ENCODE measurements at places on chromosomes 6 and 20.

GRCh38 chr6:154686162-154686561 lies 47.1 kb upstream of the SCAF8 start:
- DNase-seq = no peak

DNA sequence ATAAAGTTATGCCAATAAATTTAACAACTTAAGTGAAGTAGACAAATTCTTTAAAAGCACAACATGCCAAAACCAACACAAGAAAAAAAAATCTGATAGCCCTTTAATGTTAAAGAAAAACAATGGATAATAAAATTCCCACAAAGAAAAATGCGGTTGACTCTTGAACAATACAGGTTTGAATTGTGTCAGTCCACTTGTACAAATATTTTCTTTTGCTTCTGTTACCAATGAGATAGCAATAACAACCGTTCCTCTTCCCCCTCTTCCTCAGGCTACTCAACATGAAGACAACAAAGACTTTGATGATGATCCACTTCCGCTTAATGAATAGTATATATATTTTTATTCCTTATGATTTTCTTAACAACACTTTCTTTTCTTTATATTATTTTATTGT lies 283.9 kb upstream of the MAN1A1 start:
- no peak for DNase-seq

- no peak for DNase-seq
These were observed 9.1 kb upstream of the FOXP4 start for GRCh38 chr6:41536795-41537758.

- DNase-seq = no peak
These were observed 150.2 kb upstream of the PLN start for GRCh38 chr6:118397671-118398465.

GRCh38 chr6:133704371-133704770 lies 184.5 kb upstream of the TCF21 start:
- no peak for DNase-seq

DNA sequence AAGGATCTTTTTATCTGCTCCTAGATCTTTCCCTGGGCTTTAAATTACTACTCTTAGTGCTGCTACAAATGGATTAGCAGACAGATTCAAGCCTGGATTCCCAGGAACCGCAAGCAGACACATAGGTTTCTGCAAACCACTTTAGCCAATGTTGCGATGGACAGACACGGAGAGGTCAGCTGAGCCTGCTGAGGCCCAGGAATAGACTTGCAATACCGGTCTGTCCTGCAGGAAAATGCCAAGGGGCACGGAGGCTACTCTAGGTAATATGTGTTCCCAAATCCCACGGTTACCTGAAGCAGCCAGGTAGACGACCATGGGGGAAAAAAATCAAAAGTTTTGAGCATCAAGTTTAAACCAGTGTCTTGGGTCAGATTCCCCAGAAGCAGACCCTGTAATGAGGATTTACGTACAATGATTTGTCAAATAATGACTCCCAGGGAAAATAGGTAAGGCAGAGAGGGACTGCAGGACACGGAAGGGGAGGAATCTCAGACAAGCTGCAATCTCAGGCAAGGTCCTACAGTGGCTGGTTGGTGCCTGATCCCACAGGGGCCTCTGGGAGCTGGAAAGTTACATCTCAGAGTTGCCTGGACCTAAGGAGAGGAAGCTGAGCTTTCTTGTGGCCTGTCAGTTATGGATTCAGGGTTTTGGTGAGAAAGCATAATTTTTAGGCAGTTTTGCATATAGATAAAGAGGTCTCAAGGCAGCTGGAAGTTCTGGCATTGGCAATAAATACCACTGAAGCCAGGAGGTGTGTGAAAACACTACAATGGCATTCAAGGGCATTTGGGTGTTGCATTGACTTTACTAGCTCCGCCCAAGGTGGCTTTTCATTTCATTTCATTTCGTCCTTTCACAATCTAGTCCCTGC lies 12.5 kb downstream of the OTOR start:
- DNase-seq = no peak

GRCh38 chr20:35300469-35301262 lies 8.4 kb upstream of the FAM83C start:
- DNase-seq = no peak

DNA sequence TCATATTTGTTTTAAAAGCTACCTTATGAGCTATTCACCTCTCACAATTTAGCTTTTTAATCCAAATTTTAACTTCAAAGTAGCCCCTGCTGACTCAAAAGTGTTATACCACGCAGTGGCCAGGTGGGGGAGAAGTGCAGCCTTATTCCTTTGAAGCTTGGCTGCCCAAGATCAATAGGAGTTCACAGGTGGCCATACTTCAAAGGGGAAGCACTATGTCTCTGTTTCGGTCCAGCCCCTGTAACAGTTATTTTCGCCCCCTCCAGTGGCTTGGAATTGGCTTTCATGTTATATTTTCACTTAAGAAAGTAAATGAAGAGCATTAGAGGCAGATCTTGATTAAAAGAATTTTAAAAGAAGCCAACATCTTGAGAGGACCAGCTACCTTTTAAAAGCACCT lies 608.4 kb downstream of the EPHA7 start:
- DNase-seq = no peak

DNA sequence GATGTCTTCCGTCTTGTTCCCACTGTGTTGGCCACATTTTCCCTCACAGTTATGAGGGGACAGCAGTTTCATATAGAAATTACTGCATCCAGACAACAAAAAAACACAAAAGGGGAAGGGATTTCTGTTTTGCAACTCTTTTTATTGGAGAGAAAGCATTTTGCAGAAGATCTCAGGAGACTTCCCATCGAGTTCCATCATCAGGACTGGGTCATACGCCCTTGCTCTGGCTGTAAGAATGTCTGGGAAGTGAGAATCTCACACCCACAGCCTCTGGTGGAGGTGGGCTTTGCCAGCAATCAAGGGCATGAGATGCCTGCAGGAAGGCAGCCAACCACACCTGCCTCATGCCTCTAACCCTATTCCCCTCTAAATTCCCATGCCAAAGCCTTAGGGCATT lies 5.8 kb upstream of the IGF2R start:
- no peak for DNase-seq

DNA sequence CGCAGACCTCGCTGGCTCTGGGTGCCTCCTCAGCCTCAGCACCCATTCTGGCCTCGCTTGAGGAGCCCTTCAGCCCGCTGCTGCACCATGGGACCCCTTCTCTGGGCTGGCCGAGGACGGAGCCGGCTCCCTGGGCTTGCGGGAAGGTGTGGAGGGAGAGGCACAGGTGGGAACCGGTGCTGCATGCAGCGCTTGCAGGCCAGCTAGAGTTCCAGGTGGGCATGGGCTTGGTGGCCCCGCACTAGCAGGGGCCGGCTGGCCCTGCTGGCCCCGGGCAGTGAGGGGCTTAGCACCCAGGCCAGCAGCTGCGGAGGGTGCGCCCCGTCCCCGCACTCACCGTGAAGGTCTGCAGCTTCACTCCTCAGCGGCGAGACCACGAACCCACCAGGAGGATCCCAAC lies 30.4 kb downstream of the DEFB114 start:
- DNase-seq = no peak

DNA sequence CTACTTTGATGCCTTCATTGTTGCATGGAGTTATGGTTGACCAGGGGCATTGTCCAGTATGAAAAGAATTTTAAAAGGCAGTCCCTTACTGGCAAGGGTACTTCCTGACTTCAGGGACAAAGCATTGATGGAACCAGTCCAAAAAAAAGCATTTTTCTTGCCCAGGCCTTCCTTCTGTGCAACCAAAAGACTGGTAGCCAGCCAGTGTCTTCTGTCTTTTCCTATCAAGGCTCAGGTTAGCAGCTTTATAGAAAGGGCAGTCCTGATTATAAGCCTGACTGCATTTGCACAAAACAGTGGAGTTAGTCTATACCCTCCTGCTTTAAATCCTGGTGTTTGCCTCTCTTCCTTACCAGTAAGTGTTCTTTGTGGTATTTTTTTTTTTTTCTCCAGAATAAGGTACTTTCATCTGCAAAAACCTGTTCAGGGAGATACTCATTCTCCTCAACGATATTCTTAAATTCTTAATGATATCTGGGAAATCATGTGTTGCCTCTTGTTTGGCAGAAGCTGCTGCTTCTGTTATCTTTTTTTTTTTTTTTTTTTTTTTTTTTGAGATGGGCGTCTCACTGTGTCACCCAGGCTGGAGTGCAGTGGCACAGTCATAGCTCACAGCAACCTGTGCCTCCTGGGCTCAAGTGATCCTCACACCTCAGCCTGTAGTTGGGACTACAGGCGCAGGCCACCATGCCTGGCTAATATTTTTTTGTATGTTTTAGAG lies 33.9 kb downstream of the SCAF8 start:
- DNase-seq = no peak

DNA sequence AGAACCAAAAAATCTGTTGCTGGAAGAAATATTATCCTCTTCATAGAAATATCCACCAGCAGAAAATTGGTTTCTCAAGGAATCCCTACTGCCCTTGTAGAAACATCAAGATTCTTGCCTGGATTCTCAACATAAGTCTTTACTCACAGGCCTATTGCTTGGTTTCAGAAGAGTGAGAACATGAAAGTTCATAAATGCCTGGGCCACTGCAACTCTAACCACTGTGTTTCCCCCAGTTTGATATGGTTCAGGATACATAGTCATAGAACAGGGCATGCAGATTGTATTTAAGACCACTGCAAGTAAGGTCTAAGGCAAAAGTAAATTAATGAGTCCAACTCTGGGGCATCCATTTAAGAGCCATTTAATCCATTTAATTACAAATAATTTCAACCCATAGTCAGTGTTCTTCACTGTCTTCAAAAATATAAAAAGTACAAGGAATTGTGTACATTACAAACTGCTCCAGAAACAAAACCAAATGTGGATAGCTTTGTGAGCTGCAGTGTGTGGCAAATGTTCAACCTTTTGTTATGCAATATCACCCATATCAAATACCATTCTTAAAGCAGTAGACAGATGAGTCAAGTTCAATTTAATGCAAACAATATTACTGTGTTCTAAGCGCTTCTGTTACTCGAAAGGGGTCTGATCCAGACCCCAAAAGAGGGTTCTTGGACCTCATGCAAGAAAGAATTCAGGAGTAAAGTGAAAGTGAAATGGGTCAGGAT lies 83.3 kb downstream of the OPRM1 start:
- DNase-seq = no peak

DNA sequence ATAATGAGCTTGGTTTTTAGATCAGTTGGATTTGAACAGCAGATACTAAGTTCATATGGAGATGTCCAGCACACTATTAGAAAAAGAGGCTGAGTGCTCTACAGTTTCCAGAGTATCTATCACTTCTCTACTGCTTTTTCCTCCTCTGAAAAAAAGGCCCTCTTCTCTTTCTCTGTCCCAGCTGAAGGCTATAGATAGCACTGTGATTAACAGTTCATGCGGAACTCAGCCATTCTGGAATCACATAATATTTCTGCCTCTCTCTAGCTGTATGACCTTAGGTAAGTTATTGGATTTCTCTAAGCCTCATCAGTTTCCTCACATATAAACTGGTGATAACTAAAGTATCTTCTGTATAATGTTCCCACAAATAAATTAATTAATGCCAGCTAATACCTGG lies 184.1 kb downstream of the UBE3D start:
- DNase-seq = no peak

DNA sequence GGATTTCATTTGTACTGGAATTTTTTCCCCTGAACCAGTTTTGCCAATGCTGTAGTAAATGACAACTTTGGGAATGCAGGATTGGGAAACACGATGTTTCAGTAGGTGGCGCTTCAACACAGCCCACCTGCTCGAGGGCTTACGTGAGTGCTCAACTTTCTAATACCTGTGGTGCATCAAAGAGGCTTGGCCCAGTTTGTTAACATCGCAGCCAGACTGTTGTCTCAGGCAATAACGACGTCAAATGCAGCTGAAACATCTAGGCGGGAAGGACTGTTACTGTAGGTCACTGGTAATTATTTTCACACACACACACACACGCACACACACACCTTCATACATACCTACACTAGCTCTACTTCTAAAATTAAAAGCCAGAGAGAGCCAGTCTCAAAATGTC lies 815.5 kb upstream of the SLC35B3 start:
- no peak for DNase-seq

DNA sequence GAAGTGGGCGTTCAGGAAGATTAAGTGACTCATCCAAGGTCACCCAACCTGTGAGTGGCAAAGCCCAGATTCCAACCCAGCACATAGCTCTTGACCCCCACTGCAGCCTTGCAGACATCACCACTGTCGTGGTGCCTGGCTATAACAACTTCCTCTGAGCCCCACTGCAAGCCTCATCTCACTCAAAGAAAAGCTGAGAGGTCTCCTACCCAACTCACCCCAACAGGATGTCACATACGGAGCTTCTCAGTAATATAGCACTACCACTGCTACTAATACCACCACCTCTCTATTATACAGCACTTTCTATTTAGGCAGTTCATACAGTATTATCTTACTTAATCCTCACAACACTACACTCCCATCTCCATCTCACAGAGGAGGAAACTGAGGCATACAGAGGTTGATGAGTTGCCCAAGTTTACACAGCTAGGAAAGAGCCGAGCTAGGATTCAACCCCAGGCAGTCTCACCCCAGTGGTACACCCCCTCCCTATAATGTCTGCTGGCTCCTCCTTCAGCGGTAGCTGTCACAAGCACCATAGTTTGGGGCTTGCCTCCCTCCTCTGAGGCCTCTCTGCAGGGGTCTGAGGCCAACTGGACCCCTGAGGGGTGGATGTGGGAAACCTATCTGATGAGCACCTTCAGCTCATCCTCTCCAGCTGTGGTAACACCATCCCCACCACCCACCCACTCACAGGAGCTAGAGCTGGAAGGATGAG lies 19.5 kb downstream of the TFEB start:
- DNase-seq = no peak

- no peak for DNase-seq
These were observed 518.3 kb downstream of the KIF16B start for GRCh38 chr20:16054985-16055384.

- DNase-seq = no peak
These were observed 287.0 kb upstream of the MARCKS start for GRCh38 chr6:113570161-113570560.

GRCh38 chr20:52087471-52087870 lies 104.1 kb downstream of the ZFP64 start:
- no peak for DNase-seq

GRCh38 chr6:105482227-105482844 lies 79.5 kb upstream of the PREP start:
- DNase-seq = peak; percentile 23

DNA sequence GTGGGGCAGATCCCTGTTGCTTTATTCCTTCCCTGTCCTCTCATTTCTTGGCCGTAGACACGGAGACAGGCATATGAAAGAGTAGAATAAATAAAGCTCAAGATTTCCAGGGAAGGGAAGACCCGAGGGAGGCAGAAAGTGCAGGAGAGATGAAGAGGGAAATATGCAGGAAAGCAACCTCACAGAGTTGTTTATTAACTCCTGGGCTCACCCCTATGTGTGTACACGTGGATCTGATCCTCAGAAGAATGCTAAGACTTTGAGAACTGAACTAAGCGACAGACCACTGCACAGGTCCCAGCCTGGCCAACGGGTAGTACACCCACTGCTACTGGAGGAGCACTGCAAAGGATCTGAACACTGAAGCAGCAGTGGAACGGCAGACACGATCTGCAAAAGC lies 156.2 kb downstream of the KIF16B start:
- no peak for DNase-seq

GRCh38 chr6:558089-558488 lies 98.8 kb downstream of the HUS1B start:
- DNase-seq = no peak
